ENCODE measurements at places on chromosomes 6 and 20.

DNA sequence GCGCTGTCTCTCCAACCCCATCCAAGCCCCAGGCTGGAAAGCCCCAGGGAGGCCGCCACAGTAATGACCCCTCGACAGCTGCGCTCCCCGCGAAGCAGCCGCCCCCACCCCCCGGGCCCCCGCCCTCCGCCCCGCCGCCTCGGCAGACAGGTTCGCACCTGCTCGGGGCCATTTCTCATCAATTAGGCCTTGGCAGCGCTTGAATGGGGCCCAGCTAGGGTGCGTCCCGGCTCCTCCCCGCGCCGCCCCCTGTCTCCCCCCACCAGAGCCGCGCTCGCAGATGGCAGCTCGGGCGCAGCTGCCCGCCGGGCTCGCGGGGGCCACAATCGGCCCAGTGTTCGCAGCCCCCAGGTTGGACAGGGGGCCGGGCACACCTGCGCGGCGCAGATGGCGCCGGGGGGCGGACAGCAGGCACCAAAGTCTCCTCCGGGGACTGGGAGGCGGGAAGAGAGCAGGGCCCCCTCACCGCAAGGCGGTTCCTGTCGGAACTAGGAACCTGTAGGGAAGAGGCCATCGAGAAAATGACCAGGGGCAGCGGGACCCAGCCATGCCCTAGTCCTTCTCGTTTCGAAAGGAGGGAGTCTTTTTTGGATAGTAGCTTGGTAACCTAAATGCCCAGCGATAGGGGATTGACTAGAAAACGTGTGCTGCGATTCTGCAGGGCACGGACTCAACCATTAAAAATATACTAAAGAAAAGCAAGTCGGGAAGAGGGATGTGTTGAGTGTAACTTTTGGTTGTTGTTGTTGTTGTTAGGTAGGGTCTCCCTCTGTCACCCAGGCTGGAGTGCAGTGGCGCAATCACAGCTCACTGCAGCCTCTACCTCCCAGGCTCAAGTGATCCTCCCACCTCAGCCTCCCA, 83.2 kb upstream of the EYA2 start:
- DNase-seq, result no peak

DNA sequence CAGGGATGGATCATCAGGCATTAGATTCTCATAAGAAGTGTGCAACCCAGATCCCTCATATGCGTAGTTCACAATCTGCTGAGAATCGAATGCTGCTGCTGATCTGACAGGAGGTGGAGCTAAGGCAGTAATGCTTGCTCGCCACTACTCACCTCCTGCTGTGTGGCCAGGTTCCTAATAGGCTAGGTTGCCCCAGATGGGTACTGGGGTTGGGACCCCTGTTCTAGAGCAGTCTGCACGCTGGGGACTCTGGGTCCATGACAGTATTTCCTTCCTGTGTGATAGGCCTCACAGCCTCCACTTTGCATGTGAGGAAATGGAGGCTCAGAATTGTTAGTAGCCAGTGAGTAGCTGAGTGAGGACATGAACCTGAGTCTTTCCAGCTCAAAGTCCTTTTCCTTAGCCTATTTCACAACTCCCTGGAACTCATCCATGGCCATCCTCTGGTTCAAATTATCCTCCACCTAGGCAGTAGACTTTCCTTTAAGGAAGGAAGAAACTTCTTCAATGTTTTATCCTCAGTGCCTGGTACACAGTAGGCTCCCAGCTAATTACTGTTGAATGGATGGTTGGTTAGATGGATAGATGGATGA, 117.2 kb downstream of the SYCP2 start:
- DNase-seq, result no peak

GRCh38 chr6:167056370-167056769, 57.2 kb downstream of the CEP43 start:
- DNase-seq, result no peak

GRCh38 chr6:89970609-89971337, 76.5 kb downstream of the GJA10 start:
- no peak for DNase-seq

DNA sequence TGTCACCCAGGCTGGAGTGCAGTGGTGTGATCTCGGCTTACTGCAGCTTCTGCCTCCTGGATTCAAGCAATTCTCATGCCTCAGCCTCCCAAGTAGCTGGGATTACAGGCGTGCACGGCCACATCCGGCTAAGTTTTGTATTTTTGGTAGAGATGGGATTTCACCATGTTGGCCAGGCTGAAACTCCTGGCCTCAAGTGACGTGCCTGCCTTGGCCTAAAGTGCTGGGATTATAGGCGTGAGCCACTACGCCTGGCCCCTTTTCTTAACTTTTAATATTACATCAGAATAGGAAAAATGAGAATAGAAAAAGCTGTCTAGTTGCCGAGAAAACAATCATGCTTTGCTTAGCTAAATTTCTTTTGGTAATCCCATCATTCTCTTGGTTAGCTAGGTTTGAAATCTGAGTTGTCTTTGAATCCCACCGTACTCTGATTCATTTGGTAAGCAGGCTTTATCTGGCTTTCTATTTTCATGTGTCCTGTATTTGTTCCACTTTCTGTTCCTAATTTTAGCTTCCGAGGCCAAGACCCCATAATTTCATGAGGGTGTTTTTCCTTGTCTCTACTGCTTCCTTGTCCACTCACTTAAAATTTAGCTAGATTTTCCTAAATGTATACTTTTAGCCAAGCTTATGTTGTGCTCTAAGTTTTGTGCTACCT, 83.5 kb downstream of the NCOA3 start:
- no peak for DNase-seq

DNA sequence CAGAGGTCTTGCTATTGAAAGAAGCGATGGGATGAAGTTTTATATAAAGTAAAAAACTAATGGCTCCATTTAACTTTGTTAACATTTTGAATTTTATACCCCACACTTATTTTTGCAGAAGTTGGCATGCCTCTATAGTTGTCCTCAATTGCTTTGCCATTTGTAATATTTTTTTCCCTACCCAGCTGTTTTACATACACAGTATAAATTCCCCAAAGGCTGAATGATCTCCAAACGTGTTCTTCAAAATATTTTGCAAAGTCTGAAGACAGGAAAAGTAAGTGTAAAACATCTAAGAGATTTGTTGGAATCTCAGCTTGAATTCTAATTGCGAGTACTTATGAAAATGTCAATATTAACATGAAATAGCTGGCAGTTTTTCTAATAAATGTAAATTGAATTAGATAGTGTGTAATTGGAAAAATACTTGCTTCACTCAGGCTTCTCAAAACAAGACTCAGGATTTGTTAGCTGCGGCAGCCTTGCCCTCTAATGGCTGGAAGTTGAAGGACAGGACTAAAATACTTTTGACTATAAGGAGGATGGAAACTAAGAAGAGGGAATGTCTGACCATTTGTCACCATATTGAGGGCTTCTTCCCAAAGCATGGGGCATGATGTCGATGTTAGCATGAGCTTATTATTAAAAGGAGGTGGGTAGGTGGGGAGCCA, 226.8 kb downstream of the UST start:
- DNase-seq, result no peak

GRCh38 chr6:33018904-33019303, 9.5 kb upstream of the HLA-DOA start:
- DNase-seq, result peak; percentile 84

GRCh38 chr6:164854526-164854925, 454.9 kb downstream of the C6orf118 start:
- no peak for DNase-seq

DNA sequence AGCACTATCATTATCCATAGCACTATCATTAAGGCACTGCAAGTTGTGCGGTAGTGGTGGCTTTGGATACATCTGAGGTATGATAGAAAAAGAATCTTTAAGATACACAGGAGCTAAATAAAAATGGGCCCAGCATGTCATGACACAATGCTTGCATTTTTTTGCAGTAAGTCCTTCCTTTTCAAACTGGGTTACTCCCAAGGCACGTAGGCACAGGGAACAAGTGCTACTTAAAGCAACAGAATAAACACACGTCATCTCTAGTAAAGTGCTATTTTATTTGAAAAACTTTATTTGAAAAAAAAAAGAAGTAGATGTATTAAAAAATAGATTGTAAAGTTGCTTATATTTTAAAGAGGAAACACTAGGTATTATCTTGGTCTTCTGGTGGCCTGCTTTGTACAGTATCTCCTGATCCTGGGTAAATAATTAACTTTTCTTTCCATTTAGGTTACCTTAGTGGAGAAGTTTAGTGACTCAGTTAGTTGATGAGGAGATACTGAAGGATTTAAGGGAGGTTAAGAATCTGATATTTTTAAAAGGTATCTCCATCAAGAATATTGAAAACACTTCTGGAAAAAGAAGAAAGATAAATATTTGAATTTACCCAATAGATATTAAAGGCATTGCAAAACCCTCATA, 129.6 kb downstream of the EDN1 start:
- DNase-seq, result no peak

DNA sequence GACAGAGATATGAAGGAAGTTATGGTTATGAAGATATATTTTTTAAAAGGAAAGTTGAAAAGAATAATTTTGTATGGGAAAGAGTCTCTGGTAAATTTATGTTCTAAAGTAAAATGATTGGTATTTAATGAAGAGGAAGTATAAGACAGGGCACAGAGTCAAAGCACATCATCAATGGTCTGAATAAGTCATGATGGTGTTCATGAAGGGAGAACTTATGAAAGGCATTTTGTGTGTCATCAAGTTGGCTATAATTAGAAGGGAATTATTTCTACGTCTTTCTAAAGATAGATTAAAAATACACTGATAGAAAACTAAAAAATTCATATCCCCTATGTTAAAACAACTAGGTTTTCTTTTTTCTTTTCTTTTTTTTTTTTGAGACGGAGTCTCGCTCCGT, 21.4 kb upstream of the SNAI1 start:
- no peak for DNase-seq

DNA sequence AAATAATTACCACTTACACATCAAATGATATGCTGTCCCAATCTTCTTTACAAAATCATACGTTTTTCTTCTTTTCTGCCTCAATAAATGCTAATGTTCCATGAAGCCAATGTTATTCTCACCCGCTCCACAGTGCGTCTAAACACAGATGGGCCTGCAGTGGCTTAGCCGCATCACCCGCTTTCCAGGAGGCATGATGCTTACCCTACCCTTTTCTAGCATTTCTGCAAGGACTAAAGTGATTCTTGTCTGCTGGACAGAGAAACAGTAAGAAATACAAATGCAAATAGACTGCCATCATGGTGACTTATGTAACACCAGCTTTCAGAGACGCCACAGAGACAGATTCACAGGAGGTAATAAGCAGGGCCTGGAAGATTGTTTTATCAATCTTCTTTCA, 104.4 kb downstream of the RNASET2 start:
- no peak for DNase-seq

DNA sequence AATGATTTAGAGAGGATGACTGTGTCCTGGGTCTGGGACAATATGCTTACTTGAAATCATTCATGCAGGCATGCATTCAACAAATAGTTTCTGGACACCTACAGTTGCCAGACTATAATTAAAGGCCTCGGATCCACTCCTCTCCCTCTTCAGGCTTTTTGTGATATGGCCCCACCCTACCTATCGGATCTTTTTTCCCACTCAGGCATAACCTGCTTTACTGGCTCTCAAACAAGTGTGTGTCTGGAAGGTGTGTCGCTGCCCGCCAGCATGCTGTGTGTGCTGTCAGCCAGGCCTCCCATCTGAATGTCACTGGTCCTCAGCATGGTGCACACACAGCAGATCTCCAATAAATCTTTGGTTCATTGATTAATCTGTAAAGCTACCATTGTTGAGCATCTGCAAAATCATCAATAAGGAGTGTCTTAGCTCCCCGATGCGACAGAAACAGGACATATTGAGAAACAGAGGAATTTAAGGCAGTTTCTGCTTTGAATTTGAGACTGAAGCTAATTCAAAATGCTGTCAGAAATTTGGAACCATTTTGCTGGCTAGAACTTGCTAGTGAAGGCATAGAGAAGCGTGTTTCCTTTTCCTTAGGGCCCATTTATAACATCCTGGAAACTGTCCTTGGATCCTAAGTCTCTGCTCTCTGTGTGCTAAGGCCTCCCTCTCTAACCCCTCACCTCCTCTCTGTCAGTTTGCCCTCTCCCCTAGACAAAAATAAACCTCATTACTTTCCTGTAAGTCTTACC, 23.5 kb upstream of the CCN6 start:
- DNase-seq, result no peak

DNA sequence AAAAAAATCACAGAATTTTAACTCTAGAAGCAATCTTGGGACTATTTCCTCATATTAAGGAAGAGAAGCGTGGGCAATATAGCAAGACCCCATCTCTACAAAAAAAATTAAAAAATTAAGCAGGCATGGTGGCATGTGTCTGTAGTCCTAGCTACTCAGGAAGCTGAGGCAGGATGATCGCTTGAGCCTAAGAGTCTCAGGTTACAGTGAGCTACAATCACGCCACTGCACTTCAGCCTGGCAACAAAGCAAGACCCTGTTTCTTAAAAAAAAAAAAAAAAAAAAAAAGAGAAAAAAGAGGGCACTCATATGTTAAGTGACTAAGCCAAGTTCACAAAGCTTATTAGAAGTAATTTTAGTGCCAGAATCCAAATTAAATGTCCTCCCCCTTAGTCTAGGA, 100.8 kb downstream of the SESN1 start:
- DNase-seq, result no peak

- no peak for DNase-seq
Measured at GRCh38 chr20:32877507-32877906, 18.8 kb downstream of the EFCAB8 start.

- no peak for DNase-seq
Measured at GRCh38 chr6:94733066-94733465, 844.3 kb upstream of the MANEA start.

DNA sequence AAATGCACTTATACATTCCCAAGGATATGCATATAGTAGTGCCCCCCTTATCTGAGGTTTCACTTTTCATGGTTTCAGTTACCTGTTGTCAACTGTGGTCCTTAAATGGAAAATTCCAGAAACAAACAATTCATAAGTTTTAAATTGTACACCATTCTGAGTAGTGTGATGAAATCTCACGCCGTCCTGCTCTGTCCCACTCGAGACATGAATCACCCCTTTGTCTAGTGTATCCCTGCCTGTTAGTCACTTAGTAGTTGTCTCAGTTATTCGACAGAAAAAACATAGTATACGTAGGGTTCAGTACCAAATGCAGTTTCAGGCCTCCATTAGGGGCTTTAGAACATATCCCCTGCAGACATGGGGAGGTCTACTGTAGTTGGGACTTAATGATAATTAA, 57.0 kb downstream of the MAP1LC3A start:
- no peak for DNase-seq

GRCh38 chr20:300345-300990, 3.1 kb downstream of the ZCCHC3 start:
- no peak for DNase-seq

DNA sequence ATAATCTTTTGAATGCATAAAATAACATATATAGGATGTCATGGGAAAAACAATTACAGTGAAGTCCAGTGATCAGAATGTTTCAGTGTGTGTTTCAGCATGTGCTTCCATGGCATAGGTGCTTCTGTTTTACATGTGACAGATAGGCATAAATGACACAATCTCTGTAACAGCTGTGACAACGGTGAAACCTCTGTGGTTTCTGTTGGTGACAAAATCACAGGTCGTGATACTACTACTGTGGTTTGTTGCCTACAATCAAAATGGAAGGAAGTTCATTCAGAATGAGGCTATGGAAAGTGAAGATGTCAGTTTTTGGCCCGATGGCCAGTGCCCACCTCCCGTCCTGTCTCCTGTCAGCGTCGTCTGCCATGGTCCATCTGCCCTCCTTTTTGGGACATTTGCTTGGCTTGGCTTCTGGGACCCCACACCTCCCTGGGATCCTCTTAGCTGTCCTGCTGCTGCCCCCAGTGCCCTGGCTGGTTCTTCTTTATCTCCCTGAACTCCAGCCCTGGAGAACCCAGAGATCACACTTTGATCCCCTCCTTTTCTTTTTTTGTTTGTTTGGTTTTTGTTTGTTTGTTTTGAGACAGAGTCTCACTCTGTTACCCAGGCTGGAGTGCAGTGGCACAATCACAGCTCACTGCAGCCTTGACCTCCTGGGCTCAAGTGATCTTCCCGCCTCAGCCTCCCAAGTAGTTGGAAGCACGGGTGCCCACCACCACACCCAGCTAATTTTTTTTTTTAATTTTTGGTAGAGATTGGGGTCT, 79.3 kb upstream of the NAA20 start:
- no peak for DNase-seq
